ENCODE measurements at places on chromosomes 13 and 19. TPM values are rescaled to one million over a fixed set of nuclear protein-coding genes. Genes with fewer than 3 reads are reported as not detected.

Gene APOC4
- not detected for polyA plus RNA-seq

Gene MEF2B
- not detected for polyA plus RNA-seq

Gene LILRB3
- not detected for polyA plus RNA-seq

Gene DNAAF3
- not detected for polyA plus RNA-seq

Gene VSTM1
- polyA plus RNA-seq: not detected

Gene GPC5
- not detected for polyA plus RNA-seq

Gene PSG7
- polyA plus RNA-seq: not detected

Gene GPR42
- polyA plus RNA-seq: not detected

Gene CEBPA
- not detected for polyA plus RNA-seq

DNA sequence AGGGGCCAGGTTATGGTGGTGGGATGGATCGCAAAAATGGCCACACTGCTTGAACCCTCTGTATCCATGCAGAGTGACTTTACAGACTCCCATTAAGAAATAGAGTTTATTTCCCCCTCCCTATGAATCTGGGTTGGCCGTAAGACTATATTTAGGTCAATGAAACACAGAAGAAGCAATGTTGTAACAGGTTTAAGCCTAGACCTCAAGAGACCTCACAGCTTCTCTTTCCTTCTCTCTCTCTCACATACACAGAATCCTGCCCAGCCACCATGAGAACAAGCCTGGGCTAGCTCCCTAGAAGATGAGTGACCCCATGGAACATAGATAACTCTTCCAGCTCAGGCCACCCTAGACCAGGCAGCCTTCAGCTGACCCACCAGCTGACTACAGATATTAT is 21.0 kb upstream of the FBL start:
- DNase-seq: no peak

GRCh38 chr13:51125495-51126226 is 14.6 kb upstream of the C13orf42 start:
- no peak for DNase-seq

GRCh38 chr13:111947026-111947810 is 119.7 kb upstream of the SOX1 start:
- DNase-seq: no peak

- DNase-seq: no peak
These were observed 505 bp downstream of the ZSWIM4 start for GRCh38 chr19:13795595-13796300.

- DNase-seq: peak; percentile 7
These were observed 12.5 kb downstream of the GJB6 start for GRCh38 chr13:20219577-20219976.

DNA sequence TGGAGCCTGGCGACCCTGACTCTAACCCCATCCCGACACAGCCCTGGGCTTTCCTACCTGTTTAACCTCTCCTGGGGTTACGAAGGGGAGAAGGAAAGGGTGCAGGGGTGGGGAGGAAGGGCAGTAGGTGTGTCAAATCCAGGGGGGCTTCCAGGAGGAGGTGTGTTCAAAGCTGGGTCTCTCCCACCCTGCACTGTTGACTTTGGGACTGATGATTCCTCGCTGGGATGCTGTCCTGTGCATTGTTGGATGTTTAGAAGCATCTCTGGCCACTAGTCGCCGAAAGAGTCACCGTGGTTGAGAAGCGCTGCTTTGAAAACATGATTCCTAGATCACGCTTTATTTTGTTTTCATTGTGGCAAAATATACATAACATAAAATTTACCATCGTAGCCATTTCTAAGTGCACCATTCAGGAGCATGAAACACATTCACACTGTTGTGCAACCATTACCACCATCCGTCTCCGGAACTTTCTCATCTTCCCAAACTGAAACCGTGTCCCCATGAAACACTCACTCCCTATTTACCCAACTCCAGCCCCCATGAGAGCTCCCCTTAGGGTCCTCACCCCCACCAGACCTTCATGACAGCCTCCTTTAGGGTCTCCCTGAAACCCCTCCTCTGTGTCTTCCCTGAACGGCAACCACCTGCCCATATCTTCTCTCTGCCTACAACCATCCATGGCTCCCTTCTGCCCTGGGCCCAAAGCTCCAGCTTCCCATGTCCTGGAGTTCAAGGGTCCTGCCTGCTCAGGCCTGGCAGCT is 4.4 kb upstream of the FCER2 start:
- DNase-seq: no peak

GRCh38 chr13:108096301-108096915 is 118.9 kb downstream of the LIG4 start:
- DNase-seq: no peak

GRCh38 chr13:39559847-39560246 is 43.1 kb downstream of the LHFPL6 start:
- no peak for DNase-seq

GRCh38 chr13:112648966-112649690 is 40.7 kb upstream of the ATP11A start:
- DNase-seq: no peak

DNA sequence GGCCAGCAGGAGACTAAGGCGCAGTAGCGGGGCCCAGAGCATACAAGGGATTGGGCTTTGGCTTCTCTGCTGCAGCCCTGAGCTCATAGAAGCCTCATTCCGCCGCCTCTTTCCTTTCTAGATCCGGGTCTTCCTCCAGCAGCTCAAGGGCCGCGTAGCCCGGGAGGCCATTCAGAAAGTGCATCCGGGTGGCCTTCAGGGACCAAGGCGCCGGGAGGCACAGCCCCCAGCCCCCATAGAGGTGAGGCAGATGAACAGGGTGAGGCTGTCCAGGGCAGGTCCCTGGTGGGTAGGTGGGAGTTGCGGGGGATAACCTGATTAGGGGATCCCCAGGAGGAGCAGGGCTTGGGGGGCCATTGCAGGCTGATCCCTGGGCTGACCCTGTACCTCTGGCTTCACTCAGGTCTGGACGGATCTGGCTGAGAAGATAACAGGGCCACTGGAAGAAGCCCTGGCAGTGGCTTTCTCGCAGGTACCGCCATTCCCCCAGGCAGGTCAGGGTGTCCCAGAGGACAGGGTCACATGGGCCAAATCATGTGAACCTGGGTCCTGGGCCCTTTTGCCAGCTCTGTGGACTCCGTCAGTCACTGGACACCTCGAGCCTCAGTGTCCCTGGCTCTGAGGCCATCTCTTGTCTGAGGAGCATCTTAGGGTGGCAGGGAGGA is 1.3 kb downstream of the SNAPC2 start:
- DNase-seq: no peak

DNA sequence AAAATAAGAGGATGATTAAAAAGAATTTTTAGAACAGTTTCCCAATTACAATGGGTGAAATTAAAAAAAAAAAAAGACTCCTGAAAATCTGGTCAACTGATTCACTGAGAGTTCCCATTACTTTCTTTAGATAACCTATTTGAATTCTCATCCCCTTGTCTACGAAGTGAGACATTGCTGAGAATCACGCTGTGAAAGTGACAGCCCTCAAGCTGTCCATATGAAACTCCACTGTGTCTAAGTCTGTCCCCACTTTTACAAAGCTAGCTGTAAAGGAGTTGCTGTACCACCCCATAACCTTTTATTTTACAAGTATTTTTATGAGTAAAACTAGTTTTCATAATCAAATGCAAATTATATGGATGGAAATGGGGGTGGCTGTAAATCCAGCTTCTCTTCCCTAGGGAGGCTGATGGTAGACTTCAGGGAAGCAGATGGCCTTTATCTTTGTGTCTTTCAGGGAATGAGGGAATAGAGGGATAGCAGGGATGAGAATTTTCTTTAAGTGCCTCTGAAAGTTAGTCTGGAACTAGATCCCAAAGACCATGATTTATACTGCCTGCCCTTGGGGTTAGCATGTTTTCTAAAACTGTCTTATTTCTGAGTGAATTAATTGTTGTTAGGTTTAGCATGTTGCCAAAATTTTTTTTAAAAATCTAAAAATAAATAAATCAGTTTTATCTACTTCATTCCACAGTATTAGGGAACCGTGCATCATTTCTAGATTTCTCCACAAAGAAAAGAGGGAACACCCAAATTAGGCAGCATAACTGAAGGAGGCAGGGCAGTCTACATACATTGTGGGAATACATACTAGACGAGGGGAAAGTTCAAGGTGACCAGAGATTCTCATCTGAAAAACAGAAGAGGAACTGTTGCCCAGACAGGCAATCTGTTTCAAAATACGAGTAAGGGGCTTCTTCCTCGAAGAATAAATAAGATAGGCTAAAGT is 1219.1 kb downstream of the UQCRFS1 start:
- no peak for DNase-seq
